ENCODE measurements at places on chromosomes 3 and 15. TPM values are rescaled to one million over a fixed set of nuclear protein-coding genes. Genes with fewer than 3 reads are reported as not detected.

Gene IQCH
- 2.2 TPM for total RNA-seq

Gene MRPL46
- total RNA-seq, result 10.4 TPM

DNA sequence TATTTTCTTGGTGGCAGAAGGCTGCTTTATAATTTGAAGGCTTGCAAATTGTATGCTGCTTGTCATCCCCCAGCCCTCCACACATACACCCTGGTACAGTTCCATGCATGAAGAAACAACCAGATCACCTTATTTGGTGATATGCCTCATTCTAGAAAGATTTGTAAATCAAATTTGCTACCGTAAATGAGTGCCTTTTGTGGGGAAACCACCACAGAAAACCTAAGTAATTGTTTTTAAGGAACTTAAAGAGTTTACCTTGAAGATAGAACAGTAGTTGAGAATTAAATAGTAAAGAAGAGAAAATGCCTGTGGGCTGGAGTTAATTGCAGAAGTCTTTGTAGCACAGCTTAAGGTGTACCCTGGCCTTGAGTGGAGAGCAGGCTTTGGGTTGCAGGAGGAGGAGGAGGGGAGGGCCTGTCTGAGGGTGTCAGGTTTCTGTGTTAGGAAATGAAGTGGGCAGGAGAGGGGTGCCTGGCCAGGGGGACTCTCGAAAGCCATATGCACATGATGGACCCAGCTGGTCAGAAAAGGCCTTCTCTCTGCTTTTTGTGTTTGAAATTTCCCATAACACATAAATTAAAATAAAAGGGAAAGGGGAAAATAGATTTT lies 6.9 kb downstream of the NIPA2 start:
- DNase-seq, result no peak

DNA sequence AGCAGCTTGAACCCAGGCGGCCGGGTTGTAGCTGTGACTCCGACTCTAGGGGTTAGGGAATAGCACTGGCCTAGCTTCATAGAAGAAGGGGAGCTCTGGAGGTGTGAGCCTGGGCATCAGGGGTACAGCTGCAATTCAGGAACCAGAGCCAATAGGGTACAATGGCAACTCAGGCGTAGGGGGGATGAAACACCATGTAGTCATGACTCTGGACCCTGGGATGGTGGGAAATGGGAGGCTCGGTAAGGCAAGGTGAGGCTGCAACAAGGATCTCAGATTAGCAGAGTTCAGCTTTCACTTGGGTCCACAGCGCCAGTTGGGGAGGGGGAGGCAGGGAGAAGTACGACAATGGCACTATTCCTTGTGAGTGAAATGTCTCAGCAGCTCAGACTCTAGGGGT lies 210.2 kb upstream of the LYSMD4 start:
- DNase-seq, result no peak

DNA sequence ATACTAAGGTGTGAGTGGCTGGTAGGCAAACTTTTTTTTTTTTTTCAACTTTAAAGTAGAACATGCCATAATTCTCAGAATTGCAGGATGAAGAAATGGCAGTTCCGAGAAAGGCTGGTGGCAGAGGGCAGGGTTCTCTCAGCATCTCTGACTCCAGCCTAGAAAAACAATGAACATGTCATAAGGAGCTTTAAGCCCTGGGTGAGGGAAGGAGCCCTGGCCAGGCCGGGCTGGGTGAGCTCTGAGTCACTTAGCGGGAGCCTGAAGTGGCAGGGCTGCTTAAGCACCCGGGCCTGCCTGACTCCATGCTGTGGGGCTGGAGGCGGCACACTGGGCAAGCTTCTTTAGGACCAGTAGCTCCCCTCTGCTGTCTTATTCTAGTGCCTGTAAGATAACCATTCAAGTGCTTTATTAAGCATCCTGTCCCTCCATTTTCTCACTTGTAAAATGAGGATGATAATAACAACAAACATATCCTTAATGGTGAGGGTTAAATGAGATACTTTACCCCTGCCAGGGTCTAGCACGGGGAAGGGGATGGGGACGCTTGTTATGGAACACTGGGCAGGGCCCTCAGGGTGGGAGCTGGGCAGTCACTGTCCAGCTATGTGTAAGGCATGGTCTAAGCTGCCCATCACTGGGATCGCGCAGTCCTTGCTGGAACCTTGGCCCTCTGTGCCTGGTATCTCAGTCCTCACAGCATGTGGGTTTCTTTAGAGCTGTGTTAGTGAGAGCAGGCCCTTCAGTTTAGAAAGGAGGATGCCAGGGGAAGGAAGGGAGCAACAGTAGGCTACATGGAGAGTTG lies 18.4 kb downstream of the SMAD6 start:
- DNase-seq, result peak; percentile 52

GRCh38 chr3:18237251-18238005 lies 187.7 kb downstream of the SATB1 start:
- DNase-seq, result no peak
